ENCODE measurements at places on chromosomes 11 and 22.

GRCh38 chr11:75388386-75389275 lies 10.7 kb upstream of the RPS3 start:
- peak; percentile 70 for DNase-seq

DNA sequence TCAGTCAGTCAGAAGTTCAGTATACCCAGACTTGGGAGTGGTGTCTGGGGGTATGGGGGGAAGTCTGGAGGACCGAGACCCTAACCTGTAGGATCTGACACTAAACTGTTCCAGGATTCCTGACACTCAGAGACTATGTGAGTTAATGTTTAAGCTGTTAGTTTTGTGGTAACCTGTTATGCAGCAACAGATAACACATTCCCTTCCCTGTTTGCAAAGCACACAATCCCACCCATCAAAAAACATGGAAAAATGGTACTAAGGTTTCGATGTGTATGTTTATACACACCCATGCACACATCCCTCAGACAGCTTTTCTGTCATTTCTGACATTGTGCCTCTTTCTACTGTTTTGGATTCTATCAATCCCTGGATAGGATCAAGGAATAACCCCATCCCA lies 27.6 kb downstream of the ZNF280B start:
- DNase-seq: no peak

DNA sequence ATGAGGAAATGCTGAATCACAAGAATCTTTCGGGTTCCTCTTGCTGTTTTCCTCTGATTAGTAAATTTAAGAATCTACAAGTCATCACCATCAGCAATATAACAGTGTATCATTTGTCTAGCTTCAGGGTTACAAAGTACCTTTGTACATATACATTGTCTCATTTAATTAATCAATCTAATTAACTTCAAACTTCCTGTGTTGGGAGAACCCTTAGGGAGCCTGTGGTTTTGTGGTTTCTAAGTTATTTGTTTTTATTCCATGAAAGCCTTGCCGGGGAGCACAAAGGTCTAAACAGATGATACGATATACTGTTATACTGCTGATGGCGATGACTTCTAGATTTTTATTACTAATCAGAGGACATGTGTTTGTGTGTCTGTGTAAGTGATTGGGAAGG lies 41.0 kb downstream of the TIMP3 start:
- no peak for DNase-seq

DNA sequence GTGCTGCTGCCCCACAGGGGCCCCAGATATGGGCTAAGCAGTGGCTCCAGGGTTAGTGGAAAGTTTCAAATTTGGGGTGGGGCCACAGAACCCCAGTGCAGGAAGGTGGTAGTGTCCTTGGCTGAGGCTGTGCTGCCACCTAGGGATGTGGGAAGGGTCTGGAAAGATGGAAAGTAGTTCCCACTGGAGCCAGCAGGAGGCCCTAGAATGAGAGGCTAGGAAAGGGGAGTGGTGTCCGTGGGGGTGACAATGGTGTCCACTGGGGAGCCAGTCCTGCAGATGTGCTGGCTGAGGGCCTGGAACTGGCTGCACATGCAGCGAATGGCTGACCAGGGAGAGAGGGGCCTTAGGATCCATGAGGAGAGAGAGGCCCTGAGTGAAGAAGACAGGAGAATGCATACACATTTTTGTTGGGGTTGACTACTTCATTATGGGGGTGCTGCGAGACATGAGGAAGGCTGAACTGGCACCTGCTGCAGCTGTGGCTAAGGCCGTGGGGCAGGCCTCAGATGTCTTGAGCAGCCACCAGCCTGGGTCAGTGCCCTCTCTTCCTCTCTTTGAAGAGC lies 21.1 kb downstream of the RFPL3 start:
- no peak for DNase-seq

GRCh38 chr11:73240190-73240781 lies 22.2 kb downstream of the P2RY2 start:
- no peak for DNase-seq

DNA sequence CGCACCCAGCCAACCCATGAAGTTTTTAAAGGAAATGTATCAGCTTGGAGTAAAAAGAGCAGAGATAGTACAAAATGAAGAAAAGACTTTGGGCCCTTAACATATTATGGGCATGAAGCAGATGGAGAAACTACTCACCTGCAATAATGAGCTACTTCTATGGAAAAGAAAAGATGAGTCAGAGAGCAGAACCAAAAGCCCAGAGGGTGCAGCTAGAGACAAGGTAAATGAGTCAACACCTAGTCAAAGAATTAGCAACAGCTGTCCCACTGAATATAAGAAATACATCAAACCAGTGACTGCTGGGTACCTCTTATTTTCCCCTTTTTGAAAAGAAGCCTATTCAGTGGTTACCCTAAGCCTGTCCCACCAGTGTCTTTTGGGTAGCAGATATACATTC lies 61.8 kb downstream of the RPL27A start:
- DNase-seq: no peak

GRCh38 chr11:8356721-8357504 lies 93.2 kb upstream of the LMO1 start:
- no peak for DNase-seq

- no peak for DNase-seq
Observed at GRCh38 chr11:12529793-12530192, 144.4 kb upstream of the TEAD1 start.

DNA sequence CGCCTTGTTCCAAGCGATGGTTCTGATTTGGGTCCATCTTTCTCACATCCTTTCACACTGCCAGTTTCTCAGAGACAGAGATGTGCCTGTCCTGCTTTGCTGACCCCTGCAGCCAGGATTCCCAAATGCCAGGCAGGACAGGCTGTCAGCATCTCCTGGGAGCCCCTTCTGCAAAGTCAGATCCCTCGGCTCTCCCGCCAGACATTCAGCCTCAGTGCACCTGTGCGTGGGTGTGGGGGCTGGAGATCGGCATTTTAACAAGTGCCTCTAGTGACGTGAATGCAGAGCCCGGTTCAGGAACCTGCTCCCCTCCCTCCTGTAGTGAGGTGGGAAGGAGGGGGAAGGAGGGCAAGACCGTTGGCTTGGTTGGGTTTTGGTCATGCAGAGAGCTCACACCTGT lies 108.9 kb upstream of the FGF3 start:
- no peak for DNase-seq

GRCh38 chr11:1208394-1209261 lies 14.2 kb upstream of the MUC5B start:
- no peak for DNase-seq

DNA sequence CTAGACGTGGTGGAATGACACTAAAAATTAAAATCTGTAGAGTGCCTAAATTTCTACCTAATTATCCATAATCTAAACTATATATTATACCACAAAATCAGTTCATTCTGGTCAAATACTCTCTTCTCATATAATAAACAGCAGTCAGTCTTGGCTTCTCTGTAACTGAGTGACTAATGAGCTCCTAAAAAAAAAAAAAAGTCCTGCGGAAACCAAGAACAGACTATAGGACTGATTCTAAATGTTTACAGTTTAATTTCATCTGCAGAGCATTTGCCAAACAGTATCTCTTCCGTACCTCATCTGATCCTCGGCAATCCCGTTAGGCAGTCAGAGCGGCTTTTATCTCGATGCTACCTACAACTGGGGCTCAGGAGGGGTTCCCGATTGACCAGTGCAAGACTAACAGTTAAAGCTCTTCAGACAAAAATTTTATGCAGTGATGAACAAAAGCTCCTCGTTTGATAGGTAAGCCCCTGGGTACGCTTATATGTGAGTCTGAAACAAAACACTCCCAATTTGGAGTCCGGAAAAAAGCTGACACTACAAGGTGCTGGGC lies 686 bp downstream of the KIF18A start:
- DNase-seq: peak; percentile 16

DNA sequence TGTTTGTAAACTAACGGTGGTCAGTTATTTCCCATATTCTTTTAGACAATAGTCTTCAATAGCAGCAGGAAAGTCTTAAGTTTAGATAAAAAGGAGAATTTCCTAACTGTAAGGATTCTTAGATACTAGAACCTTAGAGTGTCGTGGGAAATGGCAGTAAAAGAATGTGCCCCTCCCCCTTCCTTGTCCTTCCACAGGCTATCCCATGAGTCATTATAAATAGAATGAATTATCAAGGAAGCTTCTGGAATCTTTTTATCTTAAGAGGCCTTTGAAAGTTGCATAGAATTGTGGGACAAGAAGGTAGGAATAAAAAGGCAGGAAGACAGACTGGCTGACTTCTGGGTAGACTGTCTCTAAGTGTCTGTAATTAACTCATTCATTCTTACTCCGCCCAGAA lies 165.2 kb upstream of the TBCEL start:
- DNase-seq: no peak

- DNase-seq: no peak
Observed at GRCh38 chr11:117908959-117909610, 20.1 kb downstream of the TMPRSS13 start.

DNA sequence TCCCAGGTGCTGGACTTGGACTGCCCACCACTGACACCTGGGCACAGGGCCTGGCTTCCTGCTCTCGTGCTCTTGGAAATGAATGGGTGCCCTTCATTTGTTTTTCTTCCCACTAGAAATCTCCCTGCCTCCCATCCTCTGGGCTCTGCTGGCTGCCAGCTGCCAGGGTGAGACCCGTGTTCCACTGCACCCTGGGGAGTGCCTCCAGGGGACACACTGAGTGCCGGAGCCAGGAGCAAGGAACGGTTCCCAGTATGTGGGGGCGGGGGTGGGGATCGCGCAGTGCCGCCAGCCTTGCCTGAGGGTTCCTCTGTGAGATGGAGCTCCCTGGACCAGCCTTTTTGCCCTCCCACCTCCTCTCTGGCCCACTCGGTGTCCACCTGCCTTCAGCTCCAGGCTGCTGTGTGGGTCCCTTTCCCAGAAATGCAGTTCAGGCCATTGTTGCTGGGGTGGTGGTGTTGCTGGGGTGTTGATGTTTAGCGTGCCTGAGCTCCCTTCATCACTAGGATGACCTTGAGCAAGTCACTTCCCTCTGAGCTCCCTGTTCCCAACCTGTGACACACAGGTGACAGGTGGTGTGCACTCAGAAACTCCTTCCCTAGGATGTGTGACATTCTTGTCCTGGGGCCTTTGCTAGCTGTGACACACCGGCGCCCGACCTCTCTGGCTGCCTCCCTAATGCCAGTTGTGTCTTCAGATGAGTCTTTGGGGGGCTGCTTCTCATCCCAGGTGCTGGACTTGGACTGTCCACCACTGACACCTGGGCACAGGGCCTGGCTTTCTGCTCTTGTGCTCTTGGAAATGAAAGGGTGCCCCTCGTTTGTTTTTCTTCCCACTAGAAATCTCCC lies 72.1 kb downstream of the MED15 start:
- DNase-seq: no peak

GRCh38 chr11:32090545-32091370 lies at the start of gene RCN1:
Gene RCN1, plus strand, starts transcription at chr11:32091074. Its CDS starts 123 bp downstream, at chr11:32091197.
- no peak for DNase-seq

DNA sequence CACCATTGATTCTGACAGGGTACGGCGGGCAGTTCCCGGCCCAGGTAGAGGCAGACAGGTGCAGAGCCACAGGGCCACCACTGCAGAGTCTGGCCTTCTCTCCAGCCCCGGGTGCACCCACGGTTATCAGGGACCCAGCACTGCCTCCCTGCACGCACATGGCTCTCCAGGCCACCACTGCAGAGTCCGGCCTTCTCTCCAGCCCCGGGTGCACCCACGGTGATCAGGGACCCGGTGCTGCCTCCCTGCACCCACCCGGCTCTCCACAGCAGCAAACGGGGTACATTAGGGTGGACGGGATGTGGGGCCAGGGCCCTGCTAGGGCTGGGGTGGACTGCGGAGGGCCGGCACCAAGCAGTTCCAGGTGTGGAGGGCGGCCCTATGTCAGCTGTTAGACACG lies 272.9 kb downstream of the BRD1 start:
- DNase-seq: no peak

GRCh38 chr11:106879029-106879428 lies 139.2 kb downstream of the GUCY1A2 start:
- DNase-seq: no peak

DNA sequence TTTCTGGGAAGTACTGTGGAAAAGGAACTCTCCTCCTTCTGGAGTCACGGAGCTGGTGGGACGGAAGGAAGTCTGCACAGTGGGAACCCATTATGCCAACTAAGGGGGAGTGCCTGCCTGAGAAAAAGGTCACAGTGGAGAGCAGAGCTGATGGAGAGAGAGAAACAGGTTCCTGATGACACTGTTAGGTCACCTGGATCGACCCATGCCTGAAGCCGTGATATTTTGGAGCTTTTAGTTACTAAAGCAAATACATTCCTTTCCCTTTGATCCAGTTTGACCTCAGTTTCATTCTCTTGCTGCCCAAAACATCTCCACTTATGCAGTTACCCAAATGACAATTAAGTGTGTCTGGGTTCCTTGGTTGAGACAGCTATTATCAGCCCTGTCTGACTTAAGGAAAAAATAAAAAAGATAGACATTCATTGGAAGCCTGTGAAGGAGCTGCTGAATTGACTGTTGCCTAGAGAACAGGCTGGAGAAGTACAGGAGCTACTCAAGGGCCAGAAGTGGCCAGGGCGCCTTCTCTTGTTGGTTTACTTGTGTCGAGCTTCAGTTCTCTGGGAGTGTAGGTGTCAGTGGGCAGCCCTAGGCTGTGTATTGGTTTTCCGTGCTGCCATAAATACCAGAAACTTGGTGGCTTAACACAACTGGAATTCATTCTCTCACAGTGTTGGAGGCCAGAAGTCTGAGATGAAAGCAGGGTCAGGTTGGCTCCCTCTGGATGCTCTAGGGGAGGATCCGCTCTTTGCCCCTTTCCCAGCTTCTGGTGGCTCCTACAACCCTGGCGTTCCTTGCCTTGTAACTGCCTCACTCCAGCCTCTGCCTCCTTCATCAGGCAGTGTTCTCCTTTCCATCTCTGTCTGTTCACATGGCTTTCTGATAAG lies 13.6 kb downstream of the MRGPRD start:
- DNase-seq: no peak

DNA sequence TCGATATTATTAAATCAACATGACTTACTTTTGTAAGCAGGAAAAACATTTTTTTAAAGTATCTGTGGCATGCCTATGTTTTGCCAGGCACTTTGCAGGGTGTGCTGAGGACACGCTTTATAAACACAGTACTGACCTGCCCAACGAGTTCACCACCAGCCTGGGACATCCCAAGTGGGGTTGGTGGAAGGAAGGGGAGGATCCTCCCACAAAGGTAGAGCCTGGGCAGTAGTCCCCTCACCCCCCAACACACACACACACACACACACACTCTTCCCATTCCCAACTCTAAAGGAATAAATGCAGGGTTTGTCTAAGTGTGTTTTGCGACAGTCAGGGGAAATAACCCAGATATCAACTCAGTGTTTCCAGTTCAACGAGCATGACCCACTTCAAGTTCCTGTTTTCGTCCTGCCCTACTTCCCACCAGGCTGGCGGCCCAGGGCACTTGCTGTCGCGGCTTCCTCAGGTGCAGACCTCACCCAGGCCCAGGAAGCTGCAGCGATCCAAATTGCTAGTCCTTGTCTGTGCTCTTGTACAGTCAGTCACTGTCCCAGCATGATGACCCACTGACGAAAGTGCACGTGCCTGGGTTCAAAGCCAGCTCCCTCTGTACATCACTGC lies 3.1 kb downstream of the CERK start:
- DNase-seq: no peak

GRCh38 chr11:112965656-112966055 lies 4.4 kb downstream of the NCAM1 start:
- no peak for DNase-seq
